ENCODE measurements at places on chromosomes 1 and 21. TPM values are rescaled to one million over a fixed set of nuclear protein-coding genes. Genes with fewer than 3 reads are reported as not detected.

- H3K4me1 ChIP-seq = peaks cover 36% of the 10 kb centered on the region
- H3K27me3 ChIP-seq = no peaks in the 10 kb centered on the region
- no peak for DNase-seq
- H3K4me3 ChIP-seq = no peak overlapping the region
These were observed 6.6 kb downstream of the GLIS1 start for GRCh38 chr1:53732409-53732808.

Gene OR2T29
- total RNA-seq = not detected

Gene CRYBG2
- total RNA-seq = not detected

GRCh38 chr1:36913484-36914060 lies 120.7 kb downstream of the GRIK3 start:
- no peak for DNase-seq
- no peaks in the 10 kb centered on the region for H3K36me3 ChIP-seq
- H3K27ac ChIP-seq = no peak overlapping the region
- H3K4me1 ChIP-seq = no peaks in the 10 kb centered on the region
- H3K4me3 ChIP-seq = no peak overlapping the region
- H3K27me3 ChIP-seq = no peaks in the 10 kb centered on the region

- H3K4me1 ChIP-seq = no peaks in the 10 kb centered on the region
- H3K27ac ChIP-seq = no peak overlapping the region
- no peak overlapping the region for H3K4me3 ChIP-seq
- DNase-seq = no peak
- H3K36me3 ChIP-seq = no peaks in the 10 kb centered on the region
These were observed 428.7 kb downstream of the PLA2G4A start for GRCh38 chr1:187257476-187257875.

DNA sequence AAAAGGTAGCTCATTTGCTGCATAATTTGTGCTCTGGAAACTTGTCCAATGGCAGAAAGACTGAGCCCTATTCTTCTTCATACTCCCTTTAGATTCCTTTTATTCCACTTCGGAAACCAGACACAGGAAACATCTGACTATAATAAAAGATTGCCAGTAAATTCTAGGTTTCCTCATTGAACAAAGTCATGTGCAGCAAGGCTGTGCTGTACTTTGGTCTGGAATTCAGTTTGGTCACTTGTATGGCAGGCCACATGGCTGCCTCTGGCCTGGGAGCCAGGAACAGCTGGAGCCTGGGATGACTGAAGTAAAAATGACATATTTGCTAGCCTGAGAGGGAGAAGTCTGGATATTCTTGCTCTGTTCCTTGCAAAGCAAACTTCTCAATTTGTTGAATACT lies 79.6 kb downstream of the ST3GAL3 start:
- no peak overlapping the region for H3K27ac ChIP-seq
- H3K4me3 ChIP-seq = no peak overlapping the region
- DNase-seq = peak; percentile 33
- no peaks in the 10 kb centered on the region for H3K27me3 ChIP-seq
- H3K4me1 ChIP-seq = peaks cover 12% of the 10 kb centered on the region

DNA sequence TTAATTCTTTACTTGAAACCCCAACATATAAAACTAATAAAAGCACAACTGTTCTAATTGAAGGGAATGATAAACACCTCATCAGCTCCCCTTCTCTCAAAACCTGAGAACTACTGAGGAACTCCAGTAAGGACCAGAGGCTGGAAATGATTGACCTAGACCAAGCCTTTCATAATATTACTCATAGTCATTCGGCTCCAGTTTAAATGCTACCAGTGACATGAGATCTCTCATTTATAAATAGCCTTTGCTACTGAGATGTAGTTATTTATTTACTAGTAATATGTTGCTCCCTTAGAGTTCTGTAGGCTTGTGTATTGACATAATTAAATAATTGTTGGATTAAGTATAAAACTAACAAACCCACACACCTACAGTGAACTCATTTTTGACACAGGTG lies 209.8 kb upstream of the PRMT6 start:
- no peak for DNase-seq
- no peaks in the 10 kb centered on the region for H3K27me3 ChIP-seq
- H3K36me3 ChIP-seq = no peaks in the 10 kb centered on the region
- no peak overlapping the region for H3K27ac ChIP-seq

DNA sequence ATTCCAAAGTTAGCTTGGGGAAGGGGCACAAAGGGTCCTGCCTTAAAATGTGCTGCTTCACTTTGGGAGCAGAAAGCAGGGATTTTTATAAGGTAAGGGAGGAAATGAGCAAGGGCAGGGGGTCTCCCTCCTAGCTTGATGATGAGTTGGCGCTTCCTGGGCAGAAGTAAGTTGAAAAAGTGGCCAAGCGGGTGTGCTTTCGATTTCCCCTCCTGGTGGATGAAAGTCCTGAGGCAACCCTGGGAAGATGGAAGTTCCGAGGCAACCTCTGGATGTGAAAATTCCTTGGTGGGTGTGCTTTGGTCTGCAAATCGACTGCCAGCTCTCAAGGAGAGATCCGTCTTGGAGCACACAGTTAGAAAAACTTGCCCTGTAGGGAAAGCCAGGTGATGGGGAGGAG lies 41.7 kb upstream of the CD2 start:
- H3K27me3 ChIP-seq = no peaks in the 10 kb centered on the region
- no peaks in the 10 kb centered on the region for H3K36me3 ChIP-seq
- H3K27ac ChIP-seq = no peak overlapping the region
- no peak for DNase-seq
- H3K4me3 ChIP-seq = no peak overlapping the region

Gene ANKRD34A
- 0.56 TPM for total RNA-seq

- peaks cover 18% of the 10 kb centered on the region for H3K4me1 ChIP-seq
- no peaks in the 10 kb centered on the region for H3K36me3 ChIP-seq
- peak overlapping the region; percentile 82 for H3K4me3 ChIP-seq
- no peak overlapping the region for H3K27ac ChIP-seq
These were observed 378 bp upstream of the SMIM1 start for GRCh38 chr1:3772027-3772714.

- H3K4me1 ChIP-seq = peaks cover 10% of the 10 kb centered on the region
- no peak overlapping the region for H3K4me3 ChIP-seq
- H3K27me3 ChIP-seq = no peaks in the 10 kb centered on the region
- DNase-seq = no peak
- H3K36me3 ChIP-seq = peaks cover 24% of the 10 kb centered on the region
These were observed 18.1 kb downstream of the ZDHHC18 start for GRCh38 chr1:26844424-26845196.

Gene AMY1B
- not detected for total RNA-seq

Gene BLACAT1
- total RNA-seq = under 0.01 TPM

GRCh38 chr1:98102345-98103030 lies 181.7 kb upstream of the DPYD start:
- H3K27me3 ChIP-seq = no peaks in the 10 kb centered on the region
- no peaks in the 10 kb centered on the region for H3K36me3 ChIP-seq
- DNase-seq = peak; percentile 43

- no peaks in the 10 kb centered on the region for H3K27me3 ChIP-seq
- H3K27ac ChIP-seq = no peak overlapping the region
- no peaks in the 10 kb centered on the region for H3K4me1 ChIP-seq
- H3K4me3 ChIP-seq = no peak overlapping the region
- no peak for DNase-seq
These were observed 90.9 kb upstream of the KCNK1 start for GRCh38 chr1:233523047-233523446.

GRCh38 chr1:17148950-17149608 lies 29.8 kb upstream of the PADI2 start:
- H3K27me3 ChIP-seq = peaks cover 23% of the 10 kb centered on the region
- H3K36me3 ChIP-seq = no peaks in the 10 kb centered on the region
- H3K4me1 ChIP-seq = no peaks in the 10 kb centered on the region
- H3K27ac ChIP-seq = no peak overlapping the region

GRCh38 chr1:224957696-224958095 lies 28.2 kb downstream of the DNAH14 start:
- DNase-seq = no peak
- no peaks in the 10 kb centered on the region for H3K4me1 ChIP-seq
- H3K4me3 ChIP-seq = no peak overlapping the region
- H3K27me3 ChIP-seq = no peaks in the 10 kb centered on the region

Gene PSRC1
- total RNA-seq = 34.6 TPM

GRCh38 chr21:42373196-42373907 lies 7.0 kb upstream of the TFF1 start:
- H3K27ac ChIP-seq = no peak overlapping the region
- DNase-seq = no peak
- H3K4me1 ChIP-seq = no peaks in the 10 kb centered on the region
- H3K4me3 ChIP-seq = no peak overlapping the region
- peaks cover 26% of the 10 kb centered on the region for H3K27me3 ChIP-seq

Gene MAPKAPK2
- total RNA-seq = 56.5 TPM

Gene OR10K1
- total RNA-seq = not detected

GRCh38 chr1:159869607-159870006 lies 7.2 kb upstream of the VSIG8 start:
- peaks cover 8% of the 10 kb centered on the region for H3K4me1 ChIP-seq
- H3K27ac ChIP-seq = no peak overlapping the region
- no peak for DNase-seq
- H3K27me3 ChIP-seq = no peaks in the 10 kb centered on the region
- no peaks in the 10 kb centered on the region for H3K36me3 ChIP-seq

- no peak overlapping the region for H3K4me3 ChIP-seq
- H3K27me3 ChIP-seq = no peaks in the 10 kb centered on the region
- H3K27ac ChIP-seq = no peak overlapping the region
- H3K4me1 ChIP-seq = no peaks in the 10 kb centered on the region
These were observed 66.4 kb upstream of the BTG3 start for GRCh38 chr21:17679002-17679600.

GRCh38 chr1:51526248-51526647 lies 7.2 kb upstream of the EPS15 start:
- no peak overlapping the region for H3K4me3 ChIP-seq
- no peaks in the 10 kb centered on the region for H3K27me3 ChIP-seq
- H3K4me1 ChIP-seq = no peaks in the 10 kb centered on the region
- H3K36me3 ChIP-seq = no peaks in the 10 kb centered on the region
- no peak for DNase-seq

GRCh38 chr1:151009206-151009587 lies 948 bp downstream of the PRUNE1 start:
- H3K36me3 ChIP-seq = no peaks in the 10 kb centered on the region
- peak overlapping the region; percentile 76 for H3K27ac ChIP-seq
- H3K27me3 ChIP-seq = no peaks in the 10 kb centered on the region
- peak; percentile 86 for DNase-seq
- peaks cover 5% of the 10 kb centered on the region for H3K4me1 ChIP-seq
- peak overlapping the region; percentile 79 for H3K4me3 ChIP-seq

- H3K4me1 ChIP-seq = peaks cover 38% of the 10 kb centered on the region
- H3K27me3 ChIP-seq = no peaks in the 10 kb centered on the region
- no peaks in the 10 kb centered on the region for H3K36me3 ChIP-seq
- no peak overlapping the region for H3K4me3 ChIP-seq
- no peak for DNase-seq
These were observed 27.8 kb upstream of the EPS8L3 start for GRCh38 chr1:109791495-109792043.

GRCh38 chr1:46656643-46657042 lies 11.5 kb downstream of the ATPAF1 start:
- H3K4me3 ChIP-seq = no peak overlapping the region
- H3K4me1 ChIP-seq = peaks cover 3% of the 10 kb centered on the region
- H3K36me3 ChIP-seq = 0 out of 2 replicates have a peak, but pooled peaks cover 12% of the 10 kb centered on the region
- DNase-seq = no peak

Gene PCBP3
- 2.5 TPM for total RNA-seq

- H3K4me3 ChIP-seq = no peak overlapping the region
- peak; percentile 1 for DNase-seq
- H3K27me3 ChIP-seq = peaks cover 47% of the 10 kb centered on the region
- H3K27ac ChIP-seq = no peak overlapping the region
- no peaks in the 10 kb centered on the region for H3K36me3 ChIP-seq
- H3K4me1 ChIP-seq = no peaks in the 10 kb centered on the region
These were observed 36.2 kb upstream of the KCNA10 start for GRCh38 chr1:110554871-110555801.

DNA sequence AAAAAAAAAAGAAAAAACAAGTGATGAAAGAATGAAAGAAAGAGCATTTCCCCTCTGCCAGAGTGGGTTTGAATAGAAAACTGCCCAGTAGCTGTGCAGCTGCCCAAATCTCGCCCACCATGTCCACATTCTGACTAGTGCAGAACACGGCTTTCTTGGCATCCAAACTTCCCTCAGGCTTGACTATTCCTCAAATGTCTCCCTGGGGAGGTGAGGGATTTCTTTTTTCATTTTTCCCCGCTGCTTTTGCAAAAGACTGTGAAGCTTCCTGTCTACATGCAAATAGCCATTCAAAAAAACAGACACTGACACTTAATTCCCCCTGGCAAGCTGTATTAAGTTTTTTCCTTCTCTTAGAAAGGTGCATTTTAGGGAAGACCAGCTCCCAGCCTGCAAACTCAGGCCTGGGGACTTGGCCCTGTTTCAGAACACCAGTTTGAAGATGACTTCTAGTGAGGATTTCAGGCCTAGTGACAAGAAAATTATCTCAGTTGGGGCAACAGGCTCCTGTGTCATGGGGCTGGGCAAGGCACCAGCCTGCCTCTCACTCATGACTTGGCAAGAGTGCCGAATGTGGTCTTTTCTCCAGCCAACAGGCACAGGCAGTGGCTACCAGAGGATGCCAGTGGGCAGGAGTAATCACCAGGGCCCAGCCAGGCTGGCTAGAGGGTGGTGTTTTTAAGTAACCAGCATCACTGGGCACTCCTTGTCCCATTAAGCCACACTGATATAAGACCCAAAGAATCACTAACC lies 178.1 kb upstream of the NFIA start:
- H3K36me3 ChIP-seq = no peaks in the 10 kb centered on the region
- no peak overlapping the region for H3K27ac ChIP-seq
- DNase-seq = no peak
- H3K27me3 ChIP-seq = no peaks in the 10 kb centered on the region

- no peaks in the 10 kb centered on the region for H3K27me3 ChIP-seq
- no peak overlapping the region for H3K4me3 ChIP-seq
- no peak overlapping the region for H3K27ac ChIP-seq
These were observed 22.1 kb upstream of the ACTRT2 start for GRCh38 chr1:2999138-2999537.

GRCh38 chr1:226960944-226961765 lies 21.1 kb downstream of the COQ8A start:
- H3K36me3 ChIP-seq = peaks cover 1% of the 10 kb centered on the region
- no peak overlapping the region for H3K4me3 ChIP-seq
- H3K27me3 ChIP-seq = no peaks in the 10 kb centered on the region
- no peak overlapping the region for H3K27ac ChIP-seq

- H3K27me3 ChIP-seq = peaks cover 4% of the 10 kb centered on the region
- no peak overlapping the region for H3K4me3 ChIP-seq
- no peaks in the 10 kb centered on the region for H3K36me3 ChIP-seq
- DNase-seq = peak; percentile 73
- H3K4me1 ChIP-seq = no peaks in the 10 kb centered on the region
These were observed 73.7 kb downstream of the SPATA46 start for GRCh38 chr1:162303004-162303344.

Gene MPL
- total RNA-seq = not detected

- peak; percentile 100 for DNase-seq
- H3K4me3 ChIP-seq = no peak overlapping the region
- H3K27ac ChIP-seq = peak overlapping the region; percentile 97
- H3K27me3 ChIP-seq = no peaks in the 10 kb centered on the region
These were observed 71.4 kb downstream of the UCK2 start for GRCh38 chr1:165898837-165899236.

Measured in IMR-90 (cell line).